Vagina (tissue), 2 donors: ENCODE measurements at places on chromosomes 13 and 19.

- DNase-seq: no peak
Measured at GRCh38 chr13:73428137-73428536, 369.3 kb downstream of the KLF5 start.

GRCh38 chr19:5594521-5594950 lies 26.8 kb upstream of the TINCR start:
- no peak for DNase-seq

DNA sequence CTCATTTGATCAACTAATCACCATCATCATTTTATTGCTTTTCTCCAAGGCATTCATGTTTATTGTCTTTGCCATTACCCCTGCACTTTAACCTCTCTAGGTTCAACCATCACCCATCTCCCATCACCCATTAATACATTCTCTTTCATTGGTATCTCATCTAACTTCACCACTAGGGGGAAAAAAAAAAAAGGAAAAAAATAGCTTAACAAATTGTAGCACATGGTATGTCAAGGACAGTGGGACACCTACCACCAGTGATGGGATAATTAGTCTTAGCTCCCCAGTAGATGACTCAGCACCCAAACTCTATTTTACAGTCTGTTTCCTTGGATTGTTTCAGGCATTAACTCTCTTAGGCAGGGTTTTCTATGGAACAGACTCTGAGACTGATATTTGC lies 1770.2 kb upstream of the MIR17HG start:
- no peak for DNase-seq

GRCh38 chr19:11169896-11170678 lies 14.5 kb upstream of the SPC24 start:
- DNase-seq: no peak

DNA sequence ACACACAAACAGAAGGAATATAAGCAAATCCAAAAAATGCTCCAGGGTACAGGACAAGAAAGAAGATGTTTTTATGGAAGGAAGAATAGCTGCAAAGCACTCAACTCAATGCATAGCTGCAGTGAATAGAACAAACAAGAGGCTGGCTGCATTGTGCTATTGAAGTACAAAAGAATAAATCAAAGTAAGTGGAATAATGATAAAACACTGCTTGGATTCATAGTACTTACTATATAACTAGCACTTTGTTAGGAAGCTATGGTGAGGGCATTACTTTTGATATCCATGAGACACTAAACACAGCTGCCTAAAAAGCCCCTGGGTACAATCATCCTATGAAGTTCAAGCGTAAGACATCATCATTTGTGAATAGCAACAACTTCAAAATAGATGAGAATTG lies 350.1 kb downstream of the PCDH9 start:
- no peak for DNase-seq

DNA sequence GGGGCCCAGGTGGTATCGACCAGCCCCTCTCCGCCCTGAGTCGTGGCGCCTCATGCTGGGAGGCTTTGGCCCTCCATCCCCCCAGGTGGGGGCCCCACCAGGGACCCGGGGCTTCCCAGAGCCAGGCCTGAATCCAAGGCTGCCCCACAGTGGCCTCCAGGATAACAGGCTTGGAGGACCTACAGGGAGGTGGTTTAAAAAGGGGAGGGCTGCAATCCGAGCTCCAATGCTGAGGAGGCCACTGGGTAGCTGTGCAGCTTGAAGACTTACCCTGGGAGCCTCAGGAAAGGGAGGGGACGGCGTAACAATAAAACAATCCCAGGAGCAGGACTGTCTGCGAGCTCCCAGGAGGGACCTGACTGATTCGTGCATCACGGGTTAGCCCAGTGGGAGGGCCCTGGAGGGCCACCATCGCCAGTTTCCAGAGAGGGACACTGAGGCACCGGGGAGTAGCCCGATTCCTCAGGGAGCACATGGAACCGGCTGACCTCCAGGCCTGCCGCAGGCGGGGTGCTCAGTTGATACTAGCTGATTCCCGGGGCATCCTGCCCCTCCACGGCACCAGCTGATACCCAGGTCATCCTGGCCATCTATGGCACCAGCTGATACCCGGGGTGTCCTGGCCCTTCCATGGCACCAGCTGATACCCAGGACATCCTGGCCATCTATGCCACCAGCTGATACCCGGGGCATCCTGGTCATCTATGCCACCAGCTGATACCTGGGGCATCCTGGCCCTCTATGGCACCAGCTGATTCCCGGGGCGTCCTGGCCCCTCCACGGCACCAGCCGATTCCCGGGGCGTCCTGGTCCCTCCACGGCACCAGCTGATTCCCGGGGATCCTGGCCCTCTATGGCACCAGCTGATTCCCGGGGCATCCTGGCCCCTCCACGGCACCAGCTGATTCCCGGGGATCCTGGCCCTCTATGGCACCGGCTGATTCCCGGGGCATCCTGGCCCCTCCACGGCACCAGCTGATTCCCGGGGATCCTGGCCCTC lies 3.7 kb upstream of the C2CD4C start:
- DNase-seq: no peak

DNA sequence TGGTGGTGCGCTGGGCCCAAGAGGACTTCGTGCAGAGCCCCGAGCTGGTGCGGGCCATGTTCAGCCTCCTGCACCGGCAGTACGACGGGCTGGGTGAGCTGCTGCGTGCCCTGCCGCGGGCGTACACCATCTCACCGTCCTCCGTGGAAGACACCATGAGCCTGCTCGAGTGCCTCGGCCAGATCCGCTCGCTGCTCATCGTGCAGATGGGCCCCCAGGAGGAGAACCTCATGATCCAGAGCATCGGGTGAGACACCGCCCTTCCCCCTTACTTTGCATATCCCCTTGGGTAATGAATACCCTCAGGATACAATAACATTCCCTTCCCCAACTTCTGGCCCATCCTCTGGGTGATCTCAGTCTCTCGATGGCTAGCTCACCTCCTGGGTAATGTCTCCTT lies 60.9 kb downstream of the RYR1 start:
- DNase-seq: no peak

DNA sequence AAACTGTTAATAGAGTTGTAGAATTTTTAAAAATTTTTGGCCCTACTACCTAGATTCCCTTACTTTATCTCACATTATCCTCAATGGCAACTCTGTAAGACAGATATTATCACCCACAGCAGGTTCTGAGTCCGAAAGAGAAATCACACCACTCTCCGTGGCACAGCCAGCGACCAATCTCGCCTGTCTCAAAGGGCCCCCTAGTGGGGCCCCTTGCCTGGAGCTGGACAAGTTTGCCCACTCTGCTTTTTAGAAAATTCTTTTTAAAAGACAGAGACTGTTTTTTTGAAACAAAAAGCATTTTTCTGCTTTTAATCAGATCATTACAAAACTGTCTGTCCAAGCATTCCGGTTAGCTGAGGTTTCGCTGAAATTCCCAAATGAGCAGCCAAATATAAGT lies 21.7 kb downstream of the PHF11 start:
- DNase-seq: no peak

GRCh38 chr19:34155686-34156085 lies 16.6 kb upstream of the LSM14A start:
- no peak for DNase-seq

DNA sequence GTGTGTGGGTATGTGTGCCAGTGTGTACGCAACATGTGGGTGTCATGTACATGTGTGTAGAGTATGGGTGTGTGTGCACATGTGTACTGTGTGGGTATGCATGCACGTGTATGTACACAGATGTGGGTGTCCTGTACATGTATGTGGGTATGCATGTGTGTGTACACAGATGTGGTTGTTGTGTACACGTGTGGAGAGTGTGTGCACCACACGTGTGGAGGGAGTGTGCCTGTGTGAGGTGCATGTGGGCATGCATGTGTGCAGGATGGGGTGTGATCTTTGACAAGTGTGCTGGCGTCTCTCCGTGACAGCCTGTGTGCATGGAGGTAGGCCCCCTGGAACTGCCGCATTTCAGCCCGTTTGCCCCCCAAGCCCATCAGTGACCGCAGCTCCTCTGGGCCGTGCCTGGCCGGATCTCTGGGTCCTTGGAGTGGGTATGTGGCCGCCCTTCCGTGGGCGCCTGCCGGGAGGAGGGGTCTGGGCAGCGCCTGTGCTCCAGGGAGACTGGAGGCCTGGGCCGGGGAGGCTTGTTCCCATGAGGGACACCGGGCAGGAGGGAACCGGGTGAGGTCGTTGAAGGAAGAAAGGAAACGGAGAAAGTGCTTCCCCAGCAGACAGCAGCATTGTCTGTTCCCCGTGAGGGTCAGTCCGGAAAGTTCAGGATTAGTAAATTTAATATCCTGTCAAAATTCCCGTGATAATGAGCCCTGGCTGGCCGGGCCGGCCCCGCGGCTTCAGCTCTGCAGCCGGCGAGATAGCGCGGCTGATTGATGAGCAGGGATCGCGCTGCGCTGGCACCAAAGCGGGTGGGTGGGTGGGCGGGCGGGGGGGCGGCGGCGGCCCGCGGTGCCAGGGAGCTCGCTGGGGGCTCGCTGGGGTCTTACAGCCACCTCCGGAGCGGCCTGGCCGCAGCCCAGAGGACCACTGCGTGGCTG lies 91.1 kb upstream of the SOX1 start:
- peak; percentile 55 for DNase-seq

- DNase-seq: peak; percentile 85
Measured at GRCh38 chr19:10104665-10105508, 1.3 kb upstream of the PPAN start.

GRCh38 chr19:55088543-55089341 lies 13.1 kb downstream of the EPS8L1 start:
- DNase-seq: no peak

DNA sequence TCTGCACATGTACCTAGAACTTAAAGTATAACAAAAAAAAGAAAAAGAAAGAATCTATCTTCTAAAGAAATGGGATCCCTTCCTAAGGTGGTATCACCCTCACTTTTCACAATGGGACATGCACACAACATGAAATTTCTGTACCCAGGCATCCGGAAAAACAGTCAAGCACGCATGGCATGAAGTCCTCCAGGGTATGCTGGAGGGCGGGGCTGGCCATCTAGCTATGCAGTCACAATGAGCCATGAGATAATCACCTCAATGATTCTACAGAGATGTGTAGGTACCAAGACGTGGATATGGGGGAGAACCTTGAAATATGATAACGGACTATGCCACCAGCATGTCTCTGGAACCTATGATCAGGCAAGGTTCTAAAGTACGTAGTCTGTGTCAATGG lies 69.8 kb downstream of the CCDC70 start:
- no peak for DNase-seq

DNA sequence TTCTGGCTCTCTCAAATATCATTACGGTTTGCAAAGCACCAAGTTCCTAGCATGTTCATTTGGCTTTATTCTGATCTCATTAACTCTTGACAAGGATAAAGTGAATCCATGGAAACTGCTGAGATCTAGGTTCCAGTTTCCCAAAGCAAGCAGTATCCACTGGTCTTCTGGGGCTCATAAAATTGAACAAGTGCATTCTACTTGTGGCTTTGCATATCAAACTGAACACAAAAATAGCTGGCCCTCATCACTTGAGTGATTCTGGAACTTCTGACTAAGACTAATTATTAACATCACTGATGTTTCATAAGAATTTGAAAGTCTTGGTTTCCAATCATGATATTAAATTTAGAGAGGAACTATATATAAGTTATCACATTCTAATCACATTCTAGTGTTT lies 6.3 kb upstream of the KCTD12 start:
- DNase-seq: no peak

GRCh38 chr19:55693336-55693974 lies 18.4 kb downstream of the EPN1 start:
- DNase-seq: no peak

DNA sequence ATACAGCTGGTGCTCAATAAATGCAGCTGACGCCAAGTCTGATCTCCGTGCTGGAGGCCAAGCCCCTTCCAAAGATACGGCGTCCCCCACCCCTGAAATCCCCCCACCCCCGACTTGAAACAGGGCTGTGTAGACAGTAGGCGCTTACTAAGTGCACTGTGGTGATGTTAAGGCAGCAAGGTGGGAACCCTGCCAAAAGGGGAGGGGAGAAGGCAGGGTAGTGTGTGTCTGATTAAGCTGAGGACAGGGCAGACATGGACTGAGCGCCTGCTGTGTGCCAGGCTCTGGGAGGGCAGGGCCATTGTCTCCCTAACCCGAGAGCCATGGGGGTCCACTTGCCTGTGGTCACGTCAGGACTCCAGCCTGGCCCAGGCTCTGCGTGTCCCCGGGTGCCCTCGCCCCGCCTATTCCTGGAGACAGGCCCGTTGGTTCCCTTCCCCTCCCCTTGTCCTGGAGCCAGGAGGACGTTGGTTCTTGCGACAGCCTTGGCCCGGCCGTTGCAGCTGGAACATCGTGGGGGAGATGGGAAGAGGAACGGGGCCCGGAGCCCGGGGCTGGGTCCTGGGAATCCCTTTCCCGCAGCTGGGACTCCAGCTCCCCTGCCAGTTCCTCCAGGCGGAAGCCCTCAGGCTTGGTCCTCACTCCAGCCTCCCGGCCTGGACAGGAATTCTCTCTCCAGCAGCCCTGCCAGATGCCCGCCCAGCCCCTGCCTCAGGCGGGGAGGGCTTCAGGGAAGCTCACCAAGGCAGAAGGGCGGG lies 1.7 kb upstream of the ELANE start:
- DNase-seq: no peak

GRCh38 chr13:97212601-97213040 lies 9.5 kb upstream of the MBNL2 start:
- DNase-seq: peak; percentile 8

- no peak for DNase-seq
Measured at GRCh38 chr19:46954502-46954992, 65.1 kb upstream of the NPAS1 start.

DNA sequence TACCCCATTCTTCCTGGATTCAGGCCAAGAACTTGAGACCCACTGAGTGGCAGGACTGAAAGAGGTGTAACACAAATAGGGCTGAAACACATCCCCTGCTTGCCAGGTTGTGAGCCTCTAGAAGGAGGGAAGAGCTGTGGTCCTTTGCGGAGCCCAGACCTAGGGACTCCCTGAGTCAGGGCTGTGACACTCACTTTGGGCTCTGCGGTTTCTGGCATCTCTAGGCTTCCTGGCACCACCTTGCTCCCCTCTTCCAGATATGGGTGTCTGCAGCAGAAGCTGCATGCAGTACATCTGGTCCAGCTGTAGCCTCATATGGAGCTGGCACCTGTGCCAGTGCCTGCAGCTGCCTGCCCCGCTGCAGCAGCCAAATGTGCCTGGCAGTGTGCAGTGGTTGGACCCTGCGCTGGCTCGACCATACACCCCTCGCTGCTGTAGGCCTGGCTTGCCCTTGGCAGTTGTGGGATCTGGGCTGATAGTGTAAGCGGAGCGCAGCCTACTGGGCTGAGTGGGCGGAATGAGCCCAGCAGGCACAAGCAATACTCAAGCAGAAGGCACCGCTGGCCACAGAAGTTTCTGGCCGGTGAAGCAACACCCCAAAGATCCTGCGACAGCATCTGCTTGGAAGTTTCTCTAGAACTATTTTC lies 290.4 kb downstream of the SLITRK6 start:
- DNase-seq: no peak

GRCh38 chr13:101149735-101150384 lies 266.4 kb downstream of the NALCN start:
- DNase-seq: no peak

GRCh38 chr19:20662421-20663105 lies 1.2 kb upstream of the ZNF626 start:
- no peak for DNase-seq

GRCh38 chr13:110985541-110985940 lies 70.7 kb upstream of the ANKRD10 start:
- no peak for DNase-seq
